ENCODE measurements at places on chromosomes 3 and 15.
A peak's percentile ranks its signal among the peaks of the same experiment; 100 is the strongest.

DNA sequence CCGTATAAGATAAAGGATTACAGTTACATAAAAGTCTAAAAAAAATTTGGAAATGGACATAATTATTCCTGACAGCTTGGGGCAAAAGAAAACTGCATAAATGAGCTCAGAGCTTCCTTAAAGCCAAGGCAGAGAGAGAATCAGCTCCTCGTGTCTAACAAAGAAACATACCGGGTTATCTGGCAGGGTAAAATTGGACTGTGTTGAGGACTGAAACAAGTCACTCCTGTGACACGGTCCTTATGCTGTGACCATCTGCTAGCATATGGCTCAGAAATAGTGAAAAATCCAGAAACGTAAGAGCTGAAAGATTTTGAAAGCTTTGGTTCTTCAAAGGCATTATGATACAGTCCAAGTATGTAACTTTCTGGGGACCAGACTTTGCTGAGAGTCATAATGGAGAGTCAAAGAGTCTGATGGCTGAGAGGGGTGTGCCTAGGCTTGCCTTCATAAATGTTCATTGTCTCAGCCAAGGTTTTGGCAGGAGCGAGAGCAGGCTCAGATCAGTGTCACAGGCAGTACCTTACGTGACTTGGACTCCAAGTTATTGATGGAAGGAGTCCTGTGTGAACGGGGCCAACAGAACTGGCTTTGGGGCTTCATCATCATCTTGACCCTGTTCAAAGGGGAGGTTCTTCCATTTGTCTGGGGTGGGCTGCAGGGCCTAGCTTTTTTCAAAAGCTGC, 12.5 kb downstream of the MAP6D1 start:
- DNase-seq = no peak

DNA sequence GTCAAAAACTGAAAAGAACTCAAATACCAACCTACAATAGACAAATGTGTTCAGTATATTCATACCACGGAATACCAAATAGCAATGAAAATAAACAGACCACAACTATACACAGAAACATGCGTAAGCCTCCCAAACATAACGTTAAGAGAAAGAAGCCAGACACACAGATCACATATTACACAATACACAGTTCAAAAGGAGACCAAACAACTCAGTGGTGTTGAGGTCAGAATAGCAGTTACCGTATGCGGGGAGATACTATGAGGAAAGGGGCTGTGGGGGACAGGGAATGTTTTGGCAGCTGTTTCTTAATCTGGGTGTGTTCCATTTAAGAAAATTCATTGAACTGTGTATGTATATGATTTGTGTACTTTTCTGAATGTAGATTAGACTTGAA, 6.6 kb downstream of the OSBPL10 start:
- no peak for DNase-seq

DNA sequence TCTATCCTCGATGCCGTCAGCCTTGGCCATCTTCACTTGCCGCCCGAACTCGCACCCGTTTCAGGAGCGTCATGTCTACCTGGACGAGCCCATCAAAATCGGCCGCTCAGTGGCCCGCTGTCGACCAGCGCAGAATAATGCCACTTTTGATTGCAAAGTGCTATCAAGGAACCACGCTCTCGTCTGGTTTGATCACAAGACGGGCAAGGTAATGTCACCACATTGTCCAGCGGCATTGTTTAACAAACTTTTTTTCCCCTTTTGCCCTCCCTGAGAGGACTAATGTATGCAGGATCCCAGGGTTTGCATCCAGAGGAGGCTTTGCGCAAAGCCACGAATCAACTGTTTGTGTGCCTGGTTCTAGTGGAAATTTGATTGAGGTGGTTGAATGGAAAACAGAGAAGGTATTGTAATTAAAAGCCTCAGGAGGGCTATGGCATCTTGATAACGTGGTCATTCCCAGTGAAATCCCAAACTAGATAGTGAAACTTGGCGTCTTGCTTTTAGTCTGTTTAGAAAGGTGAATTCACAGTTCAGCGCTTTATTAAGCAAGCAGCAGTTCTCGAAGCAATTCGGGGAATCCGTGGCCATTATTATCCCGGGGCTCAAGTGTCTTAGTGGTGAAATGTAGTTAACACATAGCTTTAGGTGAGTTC, 1.7 kb downstream of the SLMAP start:
- no peak for DNase-seq

DNA sequence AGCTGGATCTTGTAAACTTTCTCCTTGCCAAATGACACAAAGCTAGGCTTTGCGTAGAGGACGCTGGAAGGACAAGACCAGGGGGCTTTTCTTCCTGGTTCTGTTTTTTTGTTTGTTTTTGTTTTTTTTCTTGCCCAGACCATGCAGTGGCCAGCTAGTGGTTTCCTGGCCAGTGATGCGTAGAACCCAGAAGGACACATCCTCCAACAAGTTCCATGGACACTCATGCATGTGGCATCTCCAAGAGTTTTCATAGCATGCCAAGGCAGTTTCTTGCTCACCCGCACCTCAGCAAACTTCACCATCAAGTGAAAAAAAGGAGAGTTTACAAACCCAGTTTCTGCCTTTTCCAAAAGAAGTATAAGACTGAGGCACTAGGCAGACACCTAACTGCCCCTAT, 46.1 kb upstream of the TMCO5A start:
- no peak for DNase-seq

DNA sequence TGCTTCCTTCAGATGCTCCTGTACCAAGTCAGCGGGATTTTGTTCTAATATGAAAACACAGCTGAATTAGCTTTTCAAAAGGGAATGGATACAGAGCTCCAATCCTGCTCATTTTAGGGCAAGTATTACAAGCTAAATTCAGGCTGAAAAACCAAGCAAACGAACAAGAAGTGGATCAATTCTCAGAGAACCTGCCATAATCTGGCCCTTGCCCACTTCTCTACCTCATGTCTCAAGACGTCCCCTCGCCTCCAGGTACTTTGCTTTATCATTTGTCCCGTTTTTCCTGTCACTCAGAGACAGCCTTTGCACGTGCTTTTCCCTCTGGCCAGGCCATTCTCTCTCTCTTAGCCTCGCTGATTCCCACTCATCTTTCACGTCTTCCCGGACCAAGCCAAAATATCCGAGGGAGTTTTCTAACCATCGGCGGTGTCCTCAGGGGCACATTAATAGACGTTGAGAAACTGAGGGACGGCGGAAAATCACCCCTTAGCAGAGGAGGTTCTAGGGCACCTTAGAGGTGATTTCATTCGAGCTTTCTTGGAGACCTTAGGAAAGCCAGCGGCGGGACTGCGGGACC, 654 bp downstream of the SUSD5 start:
- DNase-seq = no peak

- DNase-seq = peak; percentile 22
Measured at GRCh38 chr3:154095832-154096421, 25.3 kb upstream of the ARHGEF26 start.

- DNase-seq = no peak
Measured at GRCh38 chr15:80645494-80646065, 49.5 kb upstream of the ABHD17C start.

- DNase-seq = peak; percentile 23
Measured at GRCh38 chr15:51621936-51622603, 501 bp downstream of the DMXL2 start.

GRCh38 chr15:67146875-67147381, 81.5 kb downstream of the SMAD3 start:
- no peak for DNase-seq

- DNase-seq = no peak
Measured at GRCh38 chr3:147161833-147162232, 244.5 kb downstream of the ZIC4 start.

GRCh38 chr3:171561596-171562323, 101.6 kb upstream of the TNIK start:
- no peak for DNase-seq

DNA sequence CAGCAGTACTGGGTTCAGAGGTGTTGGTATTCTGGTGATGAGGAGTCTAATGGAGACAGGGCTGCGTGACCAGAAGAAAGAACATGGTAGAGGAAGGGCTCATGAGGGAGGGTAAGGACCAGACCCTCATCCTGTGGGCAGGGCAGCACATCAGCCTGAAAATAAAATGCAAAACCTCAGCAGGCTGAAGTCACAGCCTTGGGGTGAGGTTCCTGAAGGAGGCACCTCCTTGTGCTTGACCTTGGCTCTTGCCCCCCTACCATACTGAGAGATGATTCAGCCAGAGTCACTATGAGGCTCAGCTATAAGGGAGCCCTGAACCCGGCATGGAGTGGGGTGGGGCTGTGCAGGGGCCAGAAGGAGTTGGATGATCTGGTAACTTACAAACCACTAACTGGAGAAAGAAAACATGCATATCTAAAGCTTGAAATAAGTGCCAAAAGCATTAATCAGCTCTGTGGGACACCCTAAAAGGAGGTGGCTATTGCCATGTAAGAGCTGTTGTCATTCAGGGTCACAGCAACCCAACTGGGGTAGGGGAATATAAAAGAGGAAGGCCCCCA, 60.2 kb downstream of the CORO2B start:
- no peak for DNase-seq

DNA sequence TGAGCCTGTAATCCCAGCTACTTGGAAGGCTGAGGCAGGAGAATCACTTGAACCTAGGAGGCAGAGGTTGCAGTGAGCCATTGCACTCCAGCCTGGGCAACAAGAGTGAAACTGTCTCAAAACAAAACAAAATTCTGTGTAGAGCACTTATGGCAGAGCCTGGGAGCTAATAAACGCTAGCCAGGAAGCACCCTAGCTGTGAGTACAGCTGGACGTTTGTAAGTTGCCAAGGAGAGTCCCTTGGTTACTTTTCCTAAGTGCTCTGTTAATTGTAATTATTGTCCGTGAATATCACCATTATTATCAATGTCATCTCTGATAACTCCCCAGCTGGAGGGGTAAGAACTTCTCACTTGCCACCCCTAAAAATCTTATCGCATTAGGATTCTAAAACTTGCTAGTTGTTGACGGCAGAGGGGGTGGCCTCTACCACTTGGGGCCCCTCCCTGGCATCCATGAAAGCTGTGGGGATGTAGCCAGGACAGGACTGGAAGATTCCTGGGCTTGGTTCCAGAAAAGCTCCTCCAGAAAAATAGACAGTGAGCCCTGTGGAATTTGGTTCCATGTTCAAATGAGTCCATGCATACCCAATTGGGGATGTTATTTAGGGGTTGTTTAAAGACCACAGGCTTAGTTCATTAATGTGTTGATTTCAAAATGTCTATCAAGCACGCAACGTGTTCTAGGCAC, 9.9 kb upstream of the KLHL25 start:
- DNase-seq = no peak

DNA sequence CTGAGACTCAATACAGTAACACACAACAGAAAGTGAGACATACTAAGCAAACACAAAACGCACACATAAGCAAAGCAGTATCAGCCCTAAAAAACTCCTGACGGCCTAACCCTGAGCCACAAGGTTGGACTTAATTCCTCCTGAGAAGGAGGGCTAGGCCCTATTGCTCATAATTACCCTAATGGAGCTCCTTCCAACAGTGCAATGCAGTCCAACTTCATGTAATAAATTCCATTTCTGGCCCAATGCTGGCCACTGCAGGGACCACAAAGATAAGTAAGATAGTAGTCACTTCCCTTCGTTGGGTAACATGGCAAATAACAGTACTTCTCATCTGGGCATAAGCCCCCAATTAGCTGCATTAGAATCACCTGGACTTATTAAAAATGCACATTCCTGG, 4.2 kb downstream of the VPS39 start:
- no peak for DNase-seq

DNA sequence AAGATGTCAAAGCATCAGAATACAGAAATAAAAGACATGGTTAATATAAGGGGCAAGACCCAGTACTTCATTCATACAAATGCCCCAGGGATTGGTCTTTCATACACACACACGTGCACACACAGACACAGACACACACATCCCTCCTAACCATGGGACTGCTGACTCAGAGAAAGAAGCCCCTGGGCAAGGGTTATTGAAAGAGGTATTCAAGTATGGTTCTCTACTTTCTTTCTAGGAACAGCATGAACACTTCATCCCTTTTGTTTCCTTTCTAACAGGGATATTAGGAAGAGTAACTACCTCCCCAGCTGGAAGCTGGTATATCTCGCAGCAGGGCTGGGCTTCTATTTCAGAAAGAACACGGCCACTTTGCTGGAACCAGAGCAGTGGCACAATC, 33.2 kb upstream of the ZFAND6 start:
- no peak for DNase-seq

GRCh38 chr3:94004301-94004910, 24.0 kb downstream of the STX19 start:
- DNase-seq = peak; percentile 43

- DNase-seq = no peak
Measured at GRCh38 chr3:141878326-141878725, 1.9 kb downstream of the ATP1B3 start.

All from NCI-H1436 (cell line).